ENCODE measurements at places on chromosomes 12 and 14.

GRCh38 chr14:95018821-95019220, 138.5 kb downstream of the DICER1 start:
- DNase-seq: no peak

GRCh38 chr12:49208676-49209075, 19.8 kb upstream of the TUBA1A start:
- no peak for DNase-seq

- DNase-seq: no peak
Observed at GRCh38 chr14:22622255-22622654, 21.9 kb downstream of the OR6J1 start.

DNA sequence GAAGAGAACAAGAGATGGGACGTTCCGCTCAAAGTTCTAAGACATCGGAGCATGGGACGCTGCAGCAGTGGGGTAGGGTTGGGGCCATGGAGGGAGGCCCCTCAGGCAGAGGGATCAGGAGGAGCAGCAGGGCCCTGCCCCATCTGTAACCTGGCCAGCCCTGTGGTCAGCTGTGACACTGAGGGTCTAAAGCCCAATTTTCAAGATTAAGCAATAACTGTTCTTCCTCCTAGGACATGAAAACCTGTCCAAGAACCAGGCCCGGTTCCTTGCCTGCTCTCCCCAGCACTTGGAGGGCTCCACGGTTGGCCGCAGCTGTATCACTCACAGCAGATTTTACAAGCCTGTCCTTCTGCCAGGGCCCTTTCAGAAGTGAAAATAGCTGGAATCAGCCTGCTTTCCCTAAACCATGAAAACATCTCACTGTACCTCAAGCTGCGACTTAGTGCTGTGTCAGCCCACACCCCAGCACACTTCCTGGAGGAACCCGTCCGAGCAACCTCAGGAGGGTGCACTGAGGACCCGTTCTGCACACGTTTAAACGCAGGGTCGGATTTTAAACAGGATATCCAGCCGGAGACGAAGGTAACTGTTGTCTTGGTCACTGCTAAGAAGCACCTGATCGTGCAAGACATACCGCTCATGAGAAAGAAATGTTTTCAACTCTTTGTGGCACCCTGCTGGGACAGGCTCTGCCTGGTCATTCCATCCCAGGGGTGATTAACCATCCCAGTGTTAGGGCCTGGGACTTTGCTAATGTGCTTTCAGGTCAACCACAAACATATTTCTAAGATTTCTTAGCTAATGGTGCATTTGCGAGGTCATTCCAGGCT, 201.9 kb upstream of the DIO3 start:
- DNase-seq: no peak

GRCh38 chr14:69692594-69692993, 74.3 kb upstream of the SRSF5 start:
- peak; percentile 45 for DNase-seq

GRCh38 chr12:26369588-26369987, 174.2 kb downstream of the SSPN start:
- no peak for DNase-seq

All from hematopoietic multipotent progenitor cell treated with erythropoietin and hydrocortisone succinate and interleukin-3 and kit ligand, for 17 days (in vitro differentiated cells).